ENCODE measurements at places on chromosomes 2 and 18. TPM values are rescaled to one million over a fixed set of nuclear protein-coding genes. Genes with fewer than 3 reads are reported as not detected.

ZAP70 gene
- total RNA-seq: not detected

LCT gene
- 0.25 TPM for total RNA-seq

METTL8 gene
- 38.5 TPM for total RNA-seq

POTEI gene
- total RNA-seq: not detected

CCDC74B gene
- 3.8 TPM for total RNA-seq

TMEM127 gene
- total RNA-seq: 46.8 TPM

ZNF638 gene
- total RNA-seq: 83.0 TPM

TUBA3E gene
- total RNA-seq: not detected

NXPH2 gene
- total RNA-seq: not detected

PIK3C3 gene
- total RNA-seq: 56.4 TPM

MTCL1 gene
- 34.4 TPM for total RNA-seq

FSHR gene
- total RNA-seq: not detected

DNA sequence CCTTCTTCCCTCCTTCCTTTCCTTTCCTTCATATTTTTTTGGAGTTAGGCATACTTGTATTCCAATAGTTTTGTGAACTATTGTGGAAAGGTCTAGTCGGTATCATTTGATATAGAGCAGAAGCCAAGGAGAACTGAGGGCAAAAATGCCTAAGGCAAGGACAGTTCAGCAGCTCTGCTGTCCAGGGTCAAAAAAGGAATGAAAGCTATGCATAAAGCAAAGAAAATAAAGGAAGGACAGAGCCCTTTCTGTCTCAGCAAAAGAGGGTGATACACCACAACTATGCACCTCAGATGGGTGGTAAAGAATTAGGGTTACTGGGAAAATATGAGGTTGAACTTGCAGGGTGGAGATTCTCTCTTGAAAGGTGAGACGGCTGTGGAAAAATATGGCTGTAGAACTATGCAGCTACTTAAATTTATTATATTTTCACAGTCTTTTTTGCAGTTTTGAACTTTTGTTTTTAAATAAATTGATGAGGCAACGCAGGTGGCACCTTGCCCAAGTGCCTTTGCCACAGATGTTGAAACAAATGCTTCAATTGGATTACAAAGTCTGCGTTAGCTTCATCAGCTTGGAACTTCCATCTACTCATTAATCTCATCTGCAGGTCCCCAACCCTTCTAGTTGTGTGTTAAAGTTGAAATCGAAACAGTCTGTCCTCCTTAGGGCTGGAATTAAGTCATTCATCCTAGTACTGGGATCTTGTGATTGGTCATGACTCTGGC lies 20.8 kb downstream of the LHCGR start:
- peak; percentile 67 for DNase-seq

- peak; percentile 64 for DNase-seq
Observed at GRCh38 chr2:127575941-127576432, 40.5 kb downstream of the MYO7B start.

DNA sequence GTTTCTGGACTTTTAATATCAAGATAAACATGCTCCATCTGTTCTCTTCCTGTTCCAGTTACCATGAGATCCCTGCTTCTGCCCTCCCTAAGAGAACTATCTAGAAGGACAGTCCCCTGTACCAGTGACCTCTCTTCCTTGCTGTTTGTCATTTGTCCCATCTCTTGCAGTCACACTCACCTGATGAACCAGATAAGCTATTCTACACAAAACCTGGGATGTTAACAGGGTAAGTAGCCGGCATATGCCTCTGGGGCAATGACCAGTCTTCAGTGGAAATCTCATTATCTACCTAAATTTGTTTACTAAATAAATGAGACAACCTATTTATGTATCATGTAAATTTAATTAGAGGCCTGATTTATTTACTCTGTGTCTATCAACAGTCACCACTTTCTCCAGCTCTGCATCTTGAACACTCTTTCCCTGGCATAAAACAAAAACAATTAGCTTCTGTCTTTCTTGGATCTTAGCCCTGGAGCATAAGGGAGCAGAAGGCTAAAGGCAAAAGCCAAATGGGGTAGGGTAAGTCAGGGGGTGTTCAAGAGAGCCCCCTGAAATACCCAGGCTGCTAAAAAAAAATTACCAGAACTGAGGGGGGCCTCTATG lies 337.7 kb downstream of the ALK start:
- no peak for DNase-seq

- no peak for DNase-seq
Observed at GRCh38 chr2:40827392-40827791, 375.5 kb upstream of the SLC8A1 start.

GRCh38 chr2:224421065-224421464 lies 19.2 kb upstream of the FAM124B start:
- DNase-seq: no peak

DNA sequence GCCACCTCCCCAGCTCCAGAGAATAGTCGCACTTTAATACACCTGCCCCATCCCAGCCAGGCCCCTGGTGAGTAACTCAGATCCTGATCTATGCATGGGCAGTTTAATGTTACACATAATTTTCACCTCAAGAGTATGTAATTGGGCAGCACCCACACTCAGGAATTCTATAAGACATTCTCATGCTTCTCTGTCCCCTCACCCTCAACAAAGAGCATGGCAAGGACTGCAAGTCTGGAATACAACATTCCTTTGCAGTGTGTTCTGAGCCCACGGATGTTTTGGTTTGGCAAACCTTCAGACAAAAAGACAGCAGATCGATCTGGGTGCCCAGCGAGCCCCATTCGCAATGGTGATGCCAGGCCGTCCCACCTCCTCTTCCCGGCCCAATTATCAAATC lies 4.9 kb upstream of the SLC14A1 start:
- DNase-seq: peak; percentile 5

DNA sequence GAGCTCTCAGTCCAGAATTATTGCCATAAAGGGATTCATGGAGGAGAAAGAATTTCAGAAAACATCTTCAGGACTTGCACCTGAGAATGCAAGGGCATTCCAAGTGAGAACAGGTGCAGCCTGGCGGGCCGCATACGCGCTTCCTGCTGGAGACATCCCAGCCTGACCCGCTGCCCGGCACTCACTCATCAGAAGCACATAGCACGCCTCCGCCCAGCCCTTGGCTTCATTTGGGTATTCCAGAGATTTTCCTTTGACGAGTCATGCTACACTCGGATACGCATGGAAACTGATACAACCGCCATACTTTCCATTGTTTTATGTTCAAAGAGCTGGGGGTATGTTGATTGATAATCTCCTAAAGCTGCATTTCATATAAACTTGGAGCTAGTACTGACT lies 228.0 kb upstream of the ID2 start:
- peak; percentile 53 for DNase-seq

- DNase-seq: no peak
Observed at GRCh38 chr2:203637471-203638167, 68.8 kb upstream of the CD28 start.

DNA sequence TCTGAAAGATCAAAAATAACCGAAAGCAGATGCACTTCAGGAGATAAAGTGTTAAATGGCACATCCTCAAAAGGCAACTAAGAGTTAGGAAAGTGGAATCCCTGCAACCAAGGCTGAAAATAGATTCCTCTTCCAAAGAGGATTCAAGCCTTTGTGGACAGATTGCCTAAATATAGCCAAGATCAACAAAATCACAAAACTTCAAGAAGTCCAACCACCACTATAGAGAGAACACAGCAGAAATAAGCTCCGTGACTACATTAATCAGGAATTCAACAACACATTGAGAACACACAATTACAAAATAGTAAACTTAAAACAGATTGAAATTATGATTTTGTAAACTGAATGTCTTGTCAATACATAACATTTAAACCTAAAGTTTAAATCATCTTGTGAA lies 165.7 kb downstream of the LNPK start:
- DNase-seq: peak; percentile 41

DNA sequence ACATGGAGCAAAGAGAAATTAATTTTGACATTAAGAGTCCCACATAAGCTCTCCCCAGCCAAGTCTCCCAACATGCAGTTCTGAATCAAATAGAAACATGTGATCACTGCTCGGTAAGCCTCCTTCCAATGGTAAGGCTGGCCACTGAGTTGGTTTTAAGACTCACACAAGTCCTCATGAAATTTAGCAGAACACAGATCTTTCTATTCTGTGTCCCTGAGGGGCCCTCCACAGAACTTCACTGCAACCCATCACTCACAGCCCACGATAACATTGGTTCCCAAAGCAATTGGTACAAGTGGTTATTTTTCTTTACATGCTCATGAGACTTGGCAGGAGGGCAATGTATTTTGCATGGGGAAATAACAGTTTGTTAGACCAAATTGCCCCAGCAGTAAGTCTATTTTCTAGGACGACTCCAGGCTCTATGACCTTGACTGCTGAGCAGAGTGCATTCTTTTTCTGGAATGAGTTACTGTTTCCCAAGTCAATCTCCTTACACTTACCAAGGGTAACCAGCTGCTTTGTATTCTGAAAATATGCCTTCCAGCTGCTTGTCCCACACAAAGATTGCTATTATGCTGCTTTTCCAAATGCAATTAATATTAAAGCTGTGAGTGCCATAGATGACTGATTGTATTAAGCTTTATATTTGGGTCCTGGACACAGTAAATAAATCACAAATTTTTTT lies 142.3 kb upstream of the TANK start:
- no peak for DNase-seq

GRCh38 chr18:1488957-1489356 lies 584.3 kb downstream of the ADCYAP1 start:
- DNase-seq: no peak

DNA sequence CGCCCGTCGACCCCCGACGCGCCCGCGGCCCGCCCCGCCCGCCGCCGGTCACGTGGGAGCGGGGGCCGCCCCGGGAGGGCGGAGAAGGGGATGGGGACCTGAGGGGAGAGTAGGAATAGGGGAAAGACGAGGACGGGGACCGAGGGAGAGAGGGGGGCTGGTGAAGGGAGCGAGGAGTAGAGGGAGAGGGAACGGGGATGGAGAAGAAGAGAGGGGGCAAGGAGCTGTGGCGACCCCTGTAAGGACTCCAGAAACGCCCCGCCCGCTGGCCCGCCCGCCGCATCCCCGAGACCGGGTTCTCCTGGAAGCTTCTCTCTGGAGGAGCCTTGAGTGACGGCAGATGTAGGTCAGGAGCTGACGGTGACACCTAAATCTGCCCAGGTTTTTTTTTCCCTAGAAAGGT lies 615 bp downstream of the ADNP2 start:
- DNase-seq: peak; percentile 73

DNA sequence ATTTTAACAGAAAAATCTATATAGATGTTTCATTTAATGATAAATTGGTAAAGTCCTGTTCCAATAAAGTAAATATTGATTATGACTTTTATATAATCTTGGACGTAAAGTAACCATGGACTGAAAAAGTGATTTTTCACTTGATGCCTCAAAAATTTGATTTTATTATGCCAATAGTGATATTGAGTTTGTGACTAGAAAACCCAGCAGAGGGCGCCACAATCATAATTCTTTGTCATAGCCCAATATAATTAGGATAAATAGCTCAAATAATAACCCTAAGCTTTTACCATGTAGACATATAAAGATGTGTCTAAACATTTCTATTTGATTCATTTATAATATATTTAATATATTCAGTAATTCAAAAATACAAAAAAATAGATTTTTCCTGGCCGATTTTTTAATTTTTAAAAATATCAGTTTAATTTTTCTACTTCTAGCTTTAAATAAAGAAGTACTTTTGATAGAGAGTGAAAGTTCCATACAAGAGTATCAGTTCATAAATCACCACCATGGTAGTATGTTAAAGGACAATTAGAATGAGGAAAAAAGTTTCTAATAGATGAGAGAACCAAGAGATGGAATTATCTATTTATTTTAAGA lies 30.7 kb downstream of the CAMKMT start:
- peak; percentile 68 for DNase-seq

DNA sequence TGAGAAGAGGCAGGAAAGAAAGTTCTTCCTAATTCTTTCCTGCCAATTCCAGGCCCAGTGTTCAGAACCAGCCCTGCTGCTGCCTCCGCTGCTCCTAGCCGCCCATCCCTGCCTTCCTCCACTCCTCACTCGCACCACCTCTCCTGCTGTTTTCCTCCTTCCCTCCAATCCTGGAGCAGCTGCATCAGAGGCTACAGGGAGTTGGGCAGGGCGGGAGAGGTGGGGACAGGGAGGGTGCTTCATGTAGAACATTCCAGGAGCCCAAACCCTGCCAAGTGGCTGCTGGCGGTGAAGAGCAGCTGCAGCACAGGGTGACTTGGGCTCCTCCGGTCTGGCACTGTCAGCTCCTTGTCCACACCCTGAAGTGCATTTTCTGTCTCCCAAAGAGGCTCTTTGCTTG lies 176.3 kb downstream of the TNS1 start:
- DNase-seq: peak; percentile 39

DNA sequence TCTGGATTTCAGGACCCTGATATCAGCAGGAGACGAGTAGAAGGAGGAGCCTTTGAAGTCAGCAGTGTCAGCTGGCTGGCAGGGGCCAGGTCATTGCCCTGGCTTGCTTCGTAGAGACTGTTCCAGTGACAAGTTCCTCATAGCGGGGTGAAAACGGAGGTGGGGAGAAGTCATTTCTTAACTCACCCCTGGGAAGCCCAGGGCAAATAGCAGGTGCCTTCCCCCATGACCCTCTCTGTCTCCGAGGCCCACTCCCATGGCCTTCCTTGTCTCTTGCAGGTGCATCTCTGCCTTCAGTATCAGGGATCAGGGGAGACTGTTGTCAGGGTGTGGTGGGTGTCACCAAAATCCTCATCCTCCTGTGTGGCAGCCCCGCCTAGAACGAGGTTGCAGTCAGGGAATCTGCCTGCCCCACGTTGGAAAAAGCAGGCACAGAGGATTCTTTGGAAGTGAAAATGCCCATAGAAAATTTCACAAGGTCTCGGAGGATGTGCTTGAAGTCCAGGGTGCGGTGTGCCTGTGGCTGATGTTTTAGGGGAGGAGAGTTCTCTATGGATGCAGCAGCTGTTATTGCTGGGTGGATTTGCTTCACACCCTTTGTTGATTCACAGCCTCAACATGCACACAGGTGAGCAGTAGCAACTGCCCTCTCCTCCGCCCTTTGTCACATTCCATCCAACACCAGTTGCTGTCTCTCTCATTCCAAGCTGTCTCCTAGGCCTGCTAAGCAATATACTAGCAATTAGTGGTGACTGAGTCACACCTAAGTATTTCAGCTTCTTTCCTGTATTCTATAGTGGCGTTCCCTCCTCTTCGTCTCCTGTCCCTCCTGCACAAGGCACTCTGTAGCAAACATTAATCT lies 142.6 kb upstream of the FHL2 start:
- DNase-seq: no peak

- DNase-seq: peak; percentile 18
Observed at GRCh38 chr18:8841781-8842485, 136.6 kb downstream of the MTCL1 start.

- no peak for DNase-seq
Observed at GRCh38 chr18:70553245-70553935, 264.5 kb downstream of the SOCS6 start.

- no peak for DNase-seq
Observed at GRCh38 chr2:961786-962185, 11.1 kb downstream of the SNTG2 start.

- DNase-seq: peak; percentile 40
Observed at GRCh38 chr18:59517446-59518165, 158.5 kb upstream of the LMAN1 start.

DNA sequence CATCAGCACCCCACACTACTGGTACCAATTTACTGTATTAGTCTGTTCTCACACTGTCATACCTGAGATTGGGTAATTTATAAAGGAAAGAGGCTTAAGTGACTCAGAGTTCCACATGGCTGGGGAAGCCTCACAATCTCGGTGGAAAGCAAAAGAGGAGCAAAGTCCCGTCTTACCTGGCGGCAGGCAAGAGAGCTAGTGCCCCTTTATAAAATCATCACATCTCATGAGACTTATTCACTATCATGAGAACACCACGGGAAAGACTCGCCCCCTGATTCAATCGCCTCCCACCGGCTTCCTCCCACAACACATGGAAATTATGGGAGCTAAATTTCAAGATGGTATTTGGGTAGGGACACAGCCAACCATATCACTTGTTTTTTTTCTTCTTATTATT lies 717.2 kb downstream of the TRIB2 start:
- DNase-seq: no peak

GRCh38 chr18:79365701-79366100 lies 30.0 kb upstream of the NFATC1 start:
- DNase-seq: peak; percentile 24

All from GM23248 (cell line).